Stimulated activated CD8-positive, alpha-beta memory T cell treated with anti-CD3 and anti-CD28 coated beads, Interleukin-2, amount 100 ng/mL, for 1 hour (primary cell): ENCODE measurements at places on chromosomes 16 and 17.

- DNase-seq = no peak
Observed at GRCh38 chr17:82108961-82109475, 11.0 kb upstream of the FASN start.

DNA sequence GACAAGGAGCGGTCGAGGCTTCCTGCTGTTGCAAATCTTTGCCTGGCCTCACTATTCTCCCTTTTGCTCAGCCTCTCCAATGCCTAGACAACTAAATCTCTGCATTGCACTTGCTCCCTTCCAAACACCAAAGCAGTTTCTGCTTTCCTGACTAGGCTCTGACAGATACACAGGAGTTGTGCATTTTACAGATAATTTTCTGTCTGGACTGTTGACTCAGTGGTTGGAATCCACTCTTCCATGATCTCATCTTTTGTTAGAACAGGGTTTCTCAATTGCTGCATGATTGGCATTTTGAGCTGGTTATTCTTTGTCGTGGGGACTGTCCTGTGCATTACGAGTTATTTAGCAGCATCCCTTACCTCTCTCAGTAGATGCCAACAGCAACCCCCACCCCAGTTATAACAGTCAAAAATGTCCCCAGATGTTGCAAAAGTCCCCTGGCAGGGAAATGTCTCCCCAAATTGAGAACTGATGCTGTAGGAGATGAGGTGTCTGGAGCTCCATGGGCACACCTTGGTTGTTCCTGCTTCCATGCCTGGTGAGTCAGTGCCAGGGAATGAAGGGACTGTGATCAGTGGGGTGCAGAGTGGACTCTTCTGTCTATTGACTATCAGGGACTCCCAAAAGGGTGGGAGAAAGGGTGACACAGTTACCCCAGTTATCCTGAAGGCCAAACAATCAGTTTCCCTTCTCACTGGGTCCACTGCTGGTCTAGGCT, 557.4 kb upstream of the PSMD7 start:
- no peak for DNase-seq

GRCh38 chr17:34579017-34579946, at the start of gene TMEM132E:
Gene TMEM132E (plus strand): TSS chr17:34579582. CDS start chr17:34581077, 1,495 bp downstream.
- DNase-seq = no peak

- no peak for DNase-seq
Observed at GRCh38 chr17:77962348-77962747, 3.8 kb downstream of the TNRC6C start.

- no peak for DNase-seq
Observed at GRCh38 chr17:1755827-1756262, 6.0 kb upstream of the SERPINF1 start.

DNA sequence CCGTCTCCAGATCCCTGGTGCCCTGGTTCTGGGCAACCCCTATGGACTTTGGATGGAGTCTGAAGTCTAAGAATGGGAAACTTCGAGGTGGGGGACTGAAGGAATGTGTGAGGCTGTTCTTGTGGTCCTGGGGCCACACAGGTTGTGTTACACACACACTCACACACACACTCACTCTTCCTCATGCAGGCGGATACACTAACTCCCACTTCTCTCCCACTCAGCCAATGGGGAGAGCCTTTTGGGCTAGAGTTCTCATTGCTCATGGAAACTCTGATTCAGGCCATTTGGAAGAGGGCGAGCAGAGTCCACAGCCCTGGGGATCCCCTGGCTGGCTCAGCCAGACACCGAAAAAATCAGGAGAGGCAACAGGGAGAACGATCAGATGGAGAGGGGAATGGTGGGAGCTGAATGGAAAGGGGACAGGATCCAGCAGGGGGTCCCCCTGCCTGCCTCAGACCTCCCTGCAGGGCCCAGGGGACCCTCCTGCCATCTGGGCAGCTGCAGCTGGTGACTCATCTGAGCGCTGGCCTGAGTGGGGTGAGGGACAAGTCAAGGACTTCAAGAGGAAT, 9.1 kb downstream of the IGFBP4 start:
- no peak for DNase-seq

DNA sequence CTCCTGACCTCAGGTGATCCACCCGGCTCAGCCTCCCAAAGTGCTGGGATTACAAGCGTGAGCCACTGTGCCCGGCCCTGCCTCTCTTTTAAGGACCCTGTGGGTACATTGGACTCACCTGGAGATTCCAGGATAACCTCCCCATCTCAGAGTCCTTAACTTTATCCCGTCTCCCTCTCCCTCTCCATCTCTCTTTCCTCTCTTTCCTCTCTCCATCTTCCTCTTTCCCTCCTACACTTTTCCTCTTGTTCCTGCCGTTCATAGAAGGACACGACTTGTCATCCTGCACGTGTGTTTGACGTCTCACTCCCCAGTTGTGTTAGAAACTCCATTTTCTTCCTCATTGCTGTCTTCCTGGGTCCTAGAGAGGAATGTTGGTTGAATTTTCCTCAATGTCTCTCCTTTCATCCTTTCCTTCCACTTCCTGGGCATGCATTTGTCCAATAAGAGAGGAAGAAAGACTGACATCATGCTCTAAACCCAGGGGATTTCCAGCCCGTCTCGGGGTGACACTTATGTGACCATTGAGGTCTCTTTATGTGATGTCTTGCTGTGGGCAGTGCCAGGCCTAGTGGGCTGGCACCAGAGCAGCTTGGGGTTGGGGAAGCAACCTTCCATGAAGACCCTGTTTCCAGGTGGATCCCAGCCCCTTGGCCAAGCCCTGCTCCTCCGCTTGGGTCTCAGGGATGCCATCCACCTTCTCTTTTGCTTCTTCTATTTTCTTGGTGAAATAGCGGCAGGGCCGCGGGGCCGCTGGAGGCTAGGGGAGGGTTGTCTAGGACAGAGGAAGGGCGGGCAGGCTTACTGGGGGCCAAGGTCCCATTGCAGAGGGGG, 39.8 kb upstream of the IRF8 start:
- no peak for DNase-seq

DNA sequence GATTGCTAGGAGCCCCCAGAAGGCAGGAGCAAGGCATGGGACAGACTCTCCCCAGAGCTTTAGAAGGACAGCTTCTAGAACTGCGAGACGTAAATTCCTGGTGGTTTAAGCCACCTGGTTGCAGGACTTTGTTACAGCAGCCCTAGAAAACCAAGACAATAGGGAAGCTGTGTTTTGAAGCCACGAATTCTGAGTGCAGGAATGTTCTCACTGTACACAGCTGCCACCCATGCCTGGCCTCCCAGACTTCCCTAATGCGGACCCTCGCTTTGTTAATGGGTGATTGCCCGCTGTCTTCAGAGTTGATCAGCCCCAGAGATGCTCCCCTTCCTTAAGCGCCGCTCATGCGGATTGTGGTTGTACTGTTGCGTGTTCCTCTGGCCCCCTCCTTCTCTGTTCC, 177.1 kb downstream of the MSI2 start:
- no peak for DNase-seq

GRCh38 chr16:74726716-74727115, 26.1 kb upstream of the MLKL start:
- DNase-seq = no peak
